Endothelial cell of coronary artery (primary cell): ENCODE measurements at places on chromosomes 5 and 9. TPM values are rescaled to one million over a fixed set of nuclear protein-coding genes. Genes with fewer than 3 reads are reported as not detected.

Gene TRPM6
- under 0.01 TPM in 2 replicates for total RNA-seq

Gene SLC4A9
- not detected in 2 replicates for total RNA-seq

Gene CD274
- total RNA-seq, result 17.7 and 55.0 TPM in 2 replicates

Gene CCNI2
- not detected in 2 replicates for total RNA-seq

Gene MTAP
- 28.2 and 29.4 TPM in 2 replicates for total RNA-seq

Gene GCNT4
- 0.09 and 0.56 TPM in 2 replicates for total RNA-seq

Gene MEIKIN
- total RNA-seq, result not detected in 2 replicates

Gene ACER2
- total RNA-seq, result 7.9 and 14.0 TPM in 2 replicates

Gene HTR4
- total RNA-seq, result 0.09 TPM in 1 of 2 replicates, not detected in the other

Gene LHX3
- total RNA-seq, result not detected in 2 replicates

Gene IFNB1
- total RNA-seq, result not detected in 2 replicates

Gene CDH12
- not detected in 2 replicates for total RNA-seq

Gene ROPN1L
- total RNA-seq, result 0.28 and 0.45 TPM in 2 replicates

Gene KCTD16
- 0.27 and 1.3 TPM in 2 replicates for total RNA-seq

Gene CARTPT
- total RNA-seq, result not detected in 2 replicates

Gene ERMP1
- 10.7 and 24.4 TPM in 2 replicates for total RNA-seq

Gene ANKRD31
- total RNA-seq, result under 0.01 TPM in 1 of 2 replicates, not detected in the other
